ENCODE measurements at places on chromosomes 3 and 15. TPM values are rescaled to one million over a fixed set of nuclear protein-coding genes. Genes with fewer than 3 reads are reported as not detected.

DNA sequence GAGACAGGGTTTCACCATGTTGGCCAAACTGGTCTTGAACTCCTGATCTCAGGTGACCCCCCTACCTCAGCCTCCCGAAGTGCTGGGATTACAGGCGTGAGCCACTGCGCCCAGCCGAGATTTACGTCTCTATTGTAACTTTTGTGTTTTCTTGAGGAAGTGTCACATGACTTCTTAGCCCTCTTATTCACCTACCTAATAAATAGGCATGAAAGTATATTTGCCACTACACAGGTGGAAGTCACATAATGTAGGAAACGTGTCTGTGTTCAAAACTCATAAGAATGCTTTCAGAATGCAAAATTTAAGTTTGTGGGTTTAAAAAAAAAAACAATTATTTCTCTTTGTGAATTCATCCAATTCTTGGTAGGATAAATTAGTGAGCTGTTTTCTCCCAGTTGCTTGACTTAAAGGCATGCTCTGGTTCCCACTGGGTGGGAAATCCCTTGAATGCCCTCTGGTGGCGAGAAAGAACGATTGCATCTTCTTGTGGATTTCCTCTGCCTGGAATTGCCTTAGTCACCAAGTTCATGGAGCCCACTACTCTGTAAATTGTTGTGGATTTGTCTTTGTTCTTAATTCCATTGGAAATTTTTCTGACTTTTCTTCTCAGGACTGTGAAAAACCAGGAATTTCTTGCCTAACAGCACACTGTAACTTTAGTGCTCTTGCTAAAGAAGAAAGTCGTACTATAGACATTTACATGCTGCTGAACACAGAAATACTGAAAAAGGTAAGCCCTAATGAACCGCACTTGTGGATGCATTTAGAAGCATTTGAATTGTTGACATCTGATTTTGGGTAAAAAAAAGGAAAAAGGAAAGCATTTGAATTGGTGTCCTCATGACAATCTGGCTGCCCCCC is 82.2 kb upstream of the CTDSPL start:
- peaks cover 4% of the 10 kb centered on the region for H3K36me3 ChIP-seq
- no peak overlapping the region for H3K27ac ChIP-seq

- H3K27ac ChIP-seq = no peak overlapping the region
- no peak overlapping the region for H3K4me3 ChIP-seq
Measured at GRCh38 chr3:167742338-167742737, 6.8 kb downstream of the SERPINI1 start.

GRCh38 chr15:98794748-98795147 is 146.4 kb downstream of the IGF1R start:
- no peak overlapping the region for H3K4me3 ChIP-seq
- no peaks in the 10 kb centered on the region for H3K27me3 ChIP-seq
- no peak for DNase-seq
- no peak overlapping the region for H3K27ac ChIP-seq

GRCh38 chr3:162029736-162030135 is 533.1 kb downstream of the OTOL1 start:
- no peak overlapping the region for H3K27ac ChIP-seq
- no peaks in the 10 kb centered on the region for H3K36me3 ChIP-seq
- no peak for DNase-seq
- no peak overlapping the region for H3K4me3 ChIP-seq
- peaks cover 2% of the 10 kb centered on the region for H3K27me3 ChIP-seq

ADCY5 gene
- total RNA-seq = 8.0 TPM

DNA sequence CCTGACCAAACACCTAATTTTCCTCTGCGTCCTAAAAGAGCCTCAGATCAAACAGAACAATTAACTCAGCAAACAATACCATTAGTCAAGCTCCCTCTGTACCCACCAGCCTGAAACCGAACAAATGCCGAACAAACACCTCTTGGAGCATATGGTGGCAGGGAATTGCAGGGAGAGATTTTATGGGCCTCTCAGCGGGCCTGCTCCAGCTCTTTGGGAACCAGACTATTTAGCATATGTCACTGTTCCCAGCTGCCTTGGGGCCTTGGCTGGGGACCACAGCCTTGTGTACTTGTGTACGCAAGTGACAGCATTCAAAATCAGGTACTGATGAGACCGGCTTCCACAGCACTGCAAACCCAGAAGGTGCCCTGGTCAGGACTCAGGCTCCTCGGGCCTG is 388.8 kb upstream of the PPP2R3A start:
- H3K27me3 ChIP-seq = peaks cover 10% of the 10 kb centered on the region
- no peak overlapping the region for H3K27ac ChIP-seq
- no peaks in the 10 kb centered on the region for H3K36me3 ChIP-seq
- H3K4me1 ChIP-seq = no peaks in the 10 kb centered on the region

- H3K27ac ChIP-seq = peak overlapping the region; percentile 92
- H3K27me3 ChIP-seq = no peaks in the 10 kb centered on the region
- H3K36me3 ChIP-seq = peaks cover 1% of the 10 kb centered on the region
- H3K4me1 ChIP-seq = peaks cover 35% of the 10 kb centered on the region
- DNase-seq = no peak
Measured at GRCh38 chr15:57680021-57680420, 26.5 kb upstream of the POLR2M start.

DNA sequence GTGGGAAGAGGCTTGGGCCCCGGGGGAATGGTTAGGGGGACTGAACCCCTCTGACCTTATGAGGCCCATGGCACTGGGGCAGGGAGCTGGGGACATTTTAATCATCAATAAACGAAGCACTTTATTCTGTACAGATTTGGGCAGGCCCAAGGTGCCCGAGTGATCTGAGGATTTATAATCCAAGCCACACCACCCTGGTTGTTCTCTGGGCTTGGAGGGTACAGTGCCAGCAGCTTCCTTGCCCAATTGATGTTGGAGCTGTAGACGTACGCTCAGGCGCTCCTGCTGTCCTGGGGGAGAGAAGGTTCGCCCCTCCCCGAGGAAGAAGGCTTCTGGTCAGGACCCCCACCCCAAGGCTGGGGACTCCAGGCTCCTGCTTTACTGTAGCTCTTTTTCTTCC is 12.5 kb downstream of the ZBTB47 start:
- H3K4me1 ChIP-seq = peaks cover 4% of the 10 kb centered on the region
- no peaks in the 10 kb centered on the region for H3K27me3 ChIP-seq
- H3K36me3 ChIP-seq = peaks cover 4% of the 10 kb centered on the region
- H3K27ac ChIP-seq = no peak overlapping the region

DNA sequence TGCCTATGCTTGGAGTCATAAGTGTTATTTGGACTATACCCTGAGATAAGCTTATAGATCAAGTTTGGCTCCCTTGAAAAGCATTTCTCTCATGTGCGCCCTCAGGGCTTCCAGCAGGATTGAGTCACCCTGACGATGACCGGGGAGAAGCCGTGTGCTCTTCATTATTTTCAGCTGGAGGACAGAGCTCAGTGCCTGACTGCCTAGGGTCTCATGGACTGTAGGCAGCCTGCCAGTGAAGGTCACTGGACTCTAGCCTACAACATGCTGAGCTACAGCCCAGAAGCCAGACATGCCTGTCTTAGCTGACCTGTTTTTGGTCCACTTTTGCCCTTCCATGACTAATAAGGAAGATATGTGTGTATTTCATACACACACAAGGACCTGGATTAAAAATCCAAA is 31.6 kb upstream of the NUDT16 start:
- peak overlapping the region; percentile 60 for H3K27ac ChIP-seq
- peaks cover 33% of the 10 kb centered on the region for H3K4me1 ChIP-seq
- H3K27me3 ChIP-seq = no peaks in the 10 kb centered on the region
- DNase-seq = no peak
- H3K36me3 ChIP-seq = no peaks in the 10 kb centered on the region
- H3K4me3 ChIP-seq = no peak overlapping the region

DNA sequence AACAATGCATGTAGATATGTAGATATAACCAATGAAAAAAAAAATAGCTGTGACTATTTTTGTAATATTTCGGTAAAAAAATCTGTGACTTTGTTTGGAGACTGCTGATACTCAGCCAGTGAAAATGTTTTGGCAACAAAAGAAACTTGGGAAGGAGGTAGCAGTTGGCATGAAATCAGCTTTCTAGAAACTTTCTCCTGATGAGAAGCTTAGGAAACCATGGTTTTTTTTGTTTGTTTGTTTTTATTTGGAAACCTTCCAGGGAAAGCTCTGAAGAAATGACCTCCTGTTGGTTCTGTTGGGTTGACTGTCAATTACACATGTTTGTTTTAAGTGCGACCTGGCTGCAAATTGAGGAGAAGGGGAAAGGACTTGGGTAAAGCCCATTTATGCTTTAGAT is 445.9 kb downstream of the UNC13C start:
- H3K4me1 ChIP-seq = no peaks in the 10 kb centered on the region
- H3K36me3 ChIP-seq = no peaks in the 10 kb centered on the region
- DNase-seq = no peak
- no peaks in the 10 kb centered on the region for H3K27me3 ChIP-seq

DNA sequence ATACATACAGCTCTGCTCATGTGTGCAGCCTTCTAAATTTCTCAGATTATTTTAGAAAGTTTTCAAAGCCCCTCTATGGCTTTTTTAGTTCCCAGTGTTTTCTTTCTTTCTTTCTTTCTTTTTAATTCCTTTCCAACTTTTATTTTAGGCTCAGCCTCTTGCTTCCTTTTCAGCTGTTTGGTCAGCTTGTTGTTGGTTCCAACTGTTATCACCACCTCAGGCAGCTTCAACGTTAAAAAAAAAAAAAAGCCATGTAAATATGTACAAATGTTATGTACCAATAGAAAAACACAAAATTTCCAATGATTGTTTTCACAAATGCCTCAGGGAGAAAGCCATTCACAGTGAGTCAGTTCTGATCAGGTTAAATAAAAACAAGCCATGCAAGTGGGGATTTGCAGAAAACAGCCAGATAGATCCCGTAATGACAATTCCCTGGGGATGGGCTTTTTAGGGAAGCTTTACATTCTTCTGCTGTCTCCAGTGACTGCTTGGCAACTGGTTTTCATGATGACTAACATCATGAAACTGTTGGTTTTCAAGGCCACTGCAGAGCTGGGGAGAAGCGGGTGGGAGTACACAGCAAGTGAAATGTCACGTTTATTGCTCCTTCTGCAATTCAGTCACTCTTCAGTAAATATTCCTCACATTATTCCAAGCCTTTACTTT is 908.4 kb downstream of the EPHA3 start:
- H3K4me3 ChIP-seq = no peak overlapping the region
- peak overlapping the region; percentile 94 for H3K27ac ChIP-seq
- no peak for DNase-seq

GRCh38 chr3:194736896-194737600 is 51.4 kb downstream of the FAM43A start:
- DNase-seq = no peak
- H3K4me3 ChIP-seq = no peak overlapping the region
- peaks cover 7% of the 10 kb centered on the region for H3K36me3 ChIP-seq
- H3K4me1 ChIP-seq = peaks cover 18% of the 10 kb centered on the region
- H3K27ac ChIP-seq = no peak overlapping the region
- H3K27me3 ChIP-seq = peaks cover 8% of the 10 kb centered on the region
